ENCODE measurements at places on chromosomes 2 and 18. TPM values are rescaled to one million over a fixed set of nuclear protein-coding genes. Genes with fewer than 3 reads are reported as not detected.

DNA sequence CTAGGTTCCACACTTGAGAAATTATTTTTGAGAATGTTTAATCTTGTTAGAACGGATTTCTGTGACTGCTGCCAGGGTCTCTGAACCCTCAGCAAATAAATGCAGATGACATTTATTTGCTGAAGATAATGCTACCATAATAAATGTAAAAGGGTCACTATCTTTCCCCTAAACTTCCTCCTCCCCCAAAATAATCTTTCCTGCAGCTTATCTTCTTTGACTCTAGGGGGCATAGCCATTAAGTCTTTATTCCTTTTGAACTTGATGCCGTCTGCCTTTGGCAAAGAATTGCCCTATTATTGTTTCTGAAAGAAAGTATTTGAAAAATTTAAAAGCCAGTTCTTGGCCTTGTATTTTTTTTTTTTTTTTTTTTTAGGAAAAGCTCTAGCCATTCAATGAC lies 63.6 kb upstream of the ACSL3 start:
- DNase-seq: peak; percentile 53

DNA sequence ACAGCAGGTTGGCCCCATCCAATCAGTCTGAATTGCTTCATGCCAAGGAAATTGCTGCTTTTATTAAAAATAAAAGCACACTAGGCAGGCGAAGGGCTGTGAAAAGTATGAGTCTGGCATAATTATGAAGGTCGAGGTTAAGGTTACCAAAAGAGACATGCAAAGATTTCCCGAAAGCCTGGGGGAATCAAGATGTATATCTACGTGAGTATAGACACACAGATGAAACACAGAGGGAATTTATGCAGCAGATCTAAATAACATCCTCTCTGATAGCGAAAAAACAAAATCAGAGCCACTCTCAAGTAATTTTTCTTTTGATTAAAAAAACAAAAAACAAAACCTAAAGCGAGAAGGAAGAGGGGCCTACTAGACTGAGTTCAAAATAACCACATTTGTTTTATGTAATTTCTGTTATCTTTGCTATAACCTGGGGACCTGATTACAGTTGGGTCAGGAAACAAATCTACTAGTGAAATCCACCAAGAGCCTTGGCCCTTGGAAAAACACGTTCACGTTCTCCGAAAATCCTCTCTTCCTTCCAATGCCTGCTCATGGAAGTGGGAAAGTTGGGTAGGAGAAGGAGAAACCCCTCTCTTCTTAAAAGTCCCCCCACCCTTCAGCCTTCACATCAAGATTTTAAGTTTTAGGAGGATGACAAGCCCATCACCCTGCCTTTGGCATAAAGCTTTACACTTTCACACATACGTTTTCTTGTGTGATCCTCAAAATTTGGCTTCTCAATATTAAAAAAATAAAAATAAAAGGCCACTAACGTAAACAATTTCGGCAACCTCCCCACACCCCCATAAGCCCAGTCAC lies 1.4 kb downstream of the AAK1 start:
- no peak for DNase-seq

GRCh38 chr2:204487447-204488229 lies 57.6 kb upstream of the PARD3B start:
- no peak for DNase-seq

GRCh38 chr2:241853651-241854341 lies 4.9 kb downstream of the PDCD1 start:
- DNase-seq: no peak

MCFD2 gene
- 238 TPM for total RNA-seq

PRLH gene
- total RNA-seq: not detected

DNA sequence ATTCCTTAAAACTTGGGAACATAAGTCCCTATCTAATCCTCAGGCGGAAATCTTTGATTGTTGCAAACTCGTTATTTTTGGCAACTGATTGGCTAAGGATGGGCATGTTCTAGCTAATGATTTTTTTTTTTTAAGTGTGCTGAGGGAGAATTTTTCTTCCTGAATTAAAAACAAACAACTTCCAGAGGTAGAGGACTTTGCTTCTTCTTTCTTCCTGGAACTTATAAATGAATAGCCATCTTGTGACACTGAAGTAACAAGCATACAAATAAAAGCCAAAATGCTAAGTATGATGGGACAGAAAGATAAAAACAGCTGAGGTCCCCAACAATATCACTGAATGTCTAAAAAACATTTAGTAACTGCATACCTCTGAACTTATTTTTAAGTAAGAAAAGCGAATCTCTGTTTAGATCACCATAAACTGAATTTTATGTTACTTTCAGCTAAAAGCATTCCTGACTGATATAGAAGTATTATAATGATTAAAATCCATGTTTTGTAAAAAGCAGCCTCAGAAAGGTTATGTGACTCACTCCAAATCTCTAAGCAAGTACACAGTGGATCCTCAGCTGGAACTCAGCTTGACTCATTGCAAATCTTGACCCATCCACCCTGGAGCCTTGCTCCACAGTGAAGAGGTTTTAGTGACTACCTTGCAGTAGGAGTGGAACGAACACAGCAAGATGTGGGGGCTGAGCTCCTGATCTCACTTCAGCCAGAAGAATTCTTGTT lies 344.4 kb downstream of the CLIP4 start:
- peak; percentile 64 for DNase-seq

CDH2 gene
- 14.6 TPM for total RNA-seq

CCBE1 gene
- total RNA-seq: 23.8 TPM

DNA sequence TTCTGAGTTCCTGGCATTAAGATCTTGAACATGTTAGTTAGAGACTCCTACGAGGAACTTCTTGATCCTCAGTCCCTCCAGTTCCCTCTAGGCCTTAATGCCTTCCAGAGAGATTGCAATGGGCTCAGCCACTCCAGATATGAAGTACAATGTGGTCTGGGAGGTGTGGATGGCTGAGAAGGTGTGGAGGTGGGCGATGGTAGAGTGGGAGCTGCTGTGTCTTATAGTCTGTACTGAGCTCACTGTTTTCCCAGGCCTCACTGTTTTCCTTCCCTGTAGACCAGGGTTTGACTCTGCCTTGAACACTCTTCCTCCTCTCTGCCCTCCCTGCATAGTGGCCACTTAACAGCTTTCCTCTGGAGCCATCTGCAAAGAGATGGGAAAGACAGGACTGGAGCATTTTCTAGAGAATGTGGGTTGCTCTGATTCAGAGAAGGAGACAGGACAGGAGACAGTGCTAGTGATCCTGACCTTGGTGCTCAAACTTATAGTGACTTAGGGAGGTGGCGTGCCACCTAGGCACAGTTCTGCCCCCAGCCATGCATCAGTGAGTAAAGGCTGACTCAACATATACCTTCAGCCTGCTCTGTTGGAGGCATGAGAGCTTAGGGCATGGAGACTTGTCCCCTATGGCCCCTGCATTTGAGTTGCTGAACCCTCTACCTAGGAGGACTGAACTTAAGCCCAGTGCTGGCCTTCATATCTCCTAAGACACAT lies 129.7 kb downstream of the TDRD15 start:
- no peak for DNase-seq

DNA sequence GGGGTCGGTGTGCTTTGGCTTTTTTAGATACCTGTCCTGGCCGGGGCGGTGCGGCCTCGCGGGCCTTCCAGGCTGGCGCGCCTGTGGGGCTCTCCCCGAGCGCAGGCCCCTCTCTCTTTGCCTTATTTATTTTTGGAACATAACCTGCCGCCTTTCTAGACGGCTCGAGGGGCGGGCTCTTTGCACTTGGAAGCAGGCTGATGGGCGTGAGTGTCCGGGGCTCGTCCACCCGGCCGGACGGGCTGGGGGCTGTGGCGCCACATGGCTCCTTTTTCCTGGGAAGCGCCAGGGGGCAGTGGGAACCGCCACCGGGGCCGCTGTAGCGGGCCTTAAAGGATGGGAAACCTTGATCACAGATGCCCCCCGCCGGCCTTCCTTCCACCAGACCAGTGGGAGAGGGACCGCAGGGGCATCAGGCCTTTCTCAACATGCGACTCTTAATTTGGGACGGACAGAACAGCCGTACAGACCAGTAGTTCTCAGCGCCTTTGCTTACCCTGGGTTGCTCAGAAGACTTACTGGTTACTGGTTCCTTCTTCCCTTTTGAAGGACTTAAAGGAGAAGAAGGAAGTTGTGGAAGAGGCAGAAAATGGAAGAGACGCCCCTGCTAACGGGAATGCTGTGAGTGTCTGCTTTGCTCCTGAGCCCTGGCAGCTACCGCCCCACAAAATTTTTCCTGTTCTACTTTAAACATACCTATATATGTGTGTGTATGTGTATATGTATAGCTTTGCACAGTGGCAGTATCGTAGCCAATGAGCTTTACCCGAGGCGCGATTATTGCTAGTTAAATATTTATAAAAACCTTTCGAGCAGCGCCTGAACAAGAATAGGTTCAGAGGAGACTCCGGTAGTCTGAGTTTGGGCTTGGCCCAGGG lies 2.7 kb downstream of the PTMA start:
- DNase-seq: peak; percentile 22

- DNase-seq: no peak
Observed at GRCh38 chr18:61658431-61658830, 234.4 kb downstream of the RNF152 start.

DNA sequence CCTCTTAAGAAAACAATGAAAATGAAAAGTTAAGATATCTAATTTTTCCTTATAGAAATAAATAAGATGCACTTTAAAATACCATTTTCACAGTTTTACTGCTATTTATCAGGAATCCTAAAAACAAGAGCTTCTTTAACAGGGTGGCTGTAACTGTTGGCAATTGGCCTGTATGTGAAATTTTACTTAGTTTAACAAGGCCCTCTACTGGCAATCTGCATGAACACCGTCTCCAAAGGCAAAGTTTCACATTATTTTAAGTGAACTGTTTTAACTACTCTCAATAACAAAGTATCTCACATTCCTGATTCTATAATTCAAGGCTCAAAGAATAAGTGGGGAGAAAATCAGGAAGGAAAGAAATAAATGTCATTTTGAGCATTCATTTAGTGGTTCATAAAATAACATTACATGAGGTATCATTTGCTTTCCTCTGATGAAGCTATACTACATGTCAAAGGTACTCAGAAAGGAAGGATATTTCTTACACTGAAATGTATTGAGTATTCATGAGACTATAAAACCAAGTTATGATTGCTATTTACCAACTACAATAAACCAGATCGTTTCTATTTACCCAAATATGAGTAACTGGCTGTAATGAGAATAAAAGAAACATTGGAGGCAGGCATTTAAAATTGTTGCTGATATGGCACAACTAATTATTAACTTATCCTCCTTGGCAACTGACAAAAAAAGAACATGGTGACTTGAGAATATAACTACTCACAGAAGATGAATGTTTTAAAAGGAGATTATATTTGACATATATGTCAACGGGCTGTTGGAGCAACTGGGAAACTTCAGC lies 7.0 kb downstream of the NCKAP5 start:
- peak; percentile 14 for DNase-seq

AKAIN1 gene
- not detected for total RNA-seq

- peak; percentile 44 for DNase-seq
Observed at GRCh38 chr2:112637289-112637660, 8.5 kb upstream of the SLC20A1 start.

GRCh38 chr18:191725-192124 lies 33.4 kb downstream of the USP14 start:
- no peak for DNase-seq

- DNase-seq: no peak
Observed at GRCh38 chr2:207765547-207765946, 4.2 kb downstream of the FZD5 start.

DNA sequence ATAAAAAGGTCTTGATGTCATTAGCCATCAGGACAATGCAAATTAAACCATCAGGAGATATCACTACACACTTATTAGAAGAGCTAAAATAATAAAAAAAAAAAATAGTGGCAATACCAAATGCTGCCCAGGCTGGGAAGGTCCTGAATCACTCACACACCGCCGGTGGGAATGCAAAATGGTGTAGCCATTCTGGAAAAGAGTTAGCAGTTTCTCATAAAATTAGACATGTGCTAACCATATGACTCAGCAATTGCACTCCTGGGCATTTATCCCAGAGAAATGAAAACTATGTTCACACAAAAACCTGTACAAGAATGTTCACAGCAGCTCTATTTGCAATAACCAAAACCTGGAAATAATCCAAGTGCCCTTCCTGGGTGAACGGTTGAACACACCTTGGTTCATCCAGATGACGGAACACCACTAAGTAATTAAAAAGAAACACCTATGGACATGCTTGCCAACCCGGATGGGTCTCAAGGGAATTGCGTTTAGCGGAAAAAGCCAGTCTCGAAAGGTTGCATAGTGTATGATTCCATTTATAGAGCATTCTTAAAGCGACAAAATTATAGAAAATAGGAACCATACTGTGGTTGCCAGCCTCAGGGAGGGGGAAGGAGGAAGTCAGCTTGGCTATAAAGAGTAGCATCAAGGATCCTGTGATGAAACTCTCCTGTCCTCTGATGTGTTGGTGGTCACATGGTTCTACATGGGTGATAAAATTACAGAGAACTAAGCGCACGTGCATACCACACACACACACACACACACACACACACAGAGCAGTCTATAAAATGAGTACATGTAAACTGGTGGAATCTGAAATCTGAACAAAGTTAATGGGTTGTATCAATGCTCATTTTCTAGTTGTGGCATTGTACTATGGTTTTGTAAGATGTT lies 4.6 kb downstream of the MBP start:
- peak; percentile 99 for DNase-seq

MBOAT2 gene
- total RNA-seq: 30.1 TPM

DNA sequence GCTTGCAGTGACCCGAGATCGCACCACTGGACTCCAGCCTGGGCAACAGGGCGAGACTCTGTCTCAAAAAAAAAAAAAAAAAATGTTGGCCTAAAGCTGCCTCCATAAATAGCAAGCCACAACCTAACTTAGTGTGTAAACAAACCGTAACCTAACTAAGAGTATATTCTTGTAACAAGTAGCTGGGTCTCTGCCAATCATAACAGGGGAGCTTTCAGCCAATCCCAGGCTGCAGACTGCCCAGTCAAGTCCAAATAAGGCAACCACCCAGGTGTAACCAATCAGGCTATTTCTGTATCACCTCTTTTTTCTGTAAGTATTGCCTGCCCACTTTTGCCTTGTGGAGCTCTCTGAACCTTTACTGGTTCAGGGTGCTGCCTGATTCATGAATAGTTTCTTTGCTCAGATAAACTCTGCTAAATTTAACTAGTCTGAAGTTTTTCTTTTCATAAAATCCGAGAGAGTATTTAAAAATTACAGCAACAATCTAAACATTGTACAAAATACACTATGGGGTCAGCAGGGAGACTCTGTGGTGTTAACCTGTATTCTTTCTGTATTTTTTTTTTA lies 4.5 kb downstream of the PSTPIP2 start:
- DNase-seq: peak; percentile 81

- no peak for DNase-seq
Observed at GRCh38 chr2:237724811-237725478, 73.6 kb upstream of the RBM44 start.

DNA sequence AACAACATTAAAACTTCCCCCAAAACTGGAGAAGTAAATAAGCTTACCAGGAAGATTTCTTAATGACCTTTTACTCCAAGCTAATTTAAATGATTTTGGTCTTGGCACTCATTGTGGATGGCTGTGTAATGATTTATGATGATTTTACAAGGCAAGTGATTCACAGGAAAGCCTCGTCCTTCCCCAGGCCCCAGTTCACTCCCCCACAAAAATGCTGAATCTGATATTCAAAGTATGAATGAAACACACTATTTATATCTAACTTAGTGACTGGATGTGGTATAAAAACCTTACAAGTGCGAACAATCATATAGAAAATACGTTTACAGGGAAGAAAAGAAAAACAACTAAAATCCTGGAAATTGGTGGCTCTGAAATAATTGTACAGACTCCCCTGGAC lies 49.8 kb downstream of the ZNF516 start:
- DNase-seq: peak; percentile 62

Data from MCF 10A (cell line).